Osteocyte (in vitro differentiated cells): ENCODE measurements at places on chromosomes 2 and 18. TPM values are rescaled to one million over a fixed set of nuclear protein-coding genes. Genes with fewer than 3 reads are reported as not detected.

DNA sequence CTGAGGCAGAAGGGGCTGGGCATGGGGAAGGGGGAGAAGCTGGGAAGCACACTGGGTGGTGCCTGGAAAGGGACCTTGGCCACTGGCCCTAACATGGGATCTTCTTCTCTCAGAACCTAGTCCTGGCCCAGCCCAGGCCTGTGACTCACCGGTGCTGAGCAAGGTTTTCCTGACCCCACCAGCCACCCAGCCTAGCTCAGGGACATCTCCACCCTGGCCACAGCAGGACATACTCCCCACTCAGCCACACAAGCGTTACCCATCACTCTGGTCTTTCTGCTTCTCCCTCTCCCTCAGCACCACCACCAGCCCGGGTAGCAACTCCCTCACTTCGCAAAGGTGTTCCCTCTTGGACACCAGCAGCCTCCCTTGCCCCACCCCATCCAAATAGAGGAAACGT, 22.8 kb downstream of the TNS1 start:
- H3K4me3 ChIP-seq = no peak overlapping the region
- DNase-seq = no peak
- H3K27ac ChIP-seq = peak overlapping the region; percentile 61
- H3K4me1 ChIP-seq = peaks cover 24% of the 10 kb centered on the region

The MAP3K20 gene
- 56.4 and 57.4 TPM in 2 replicates for total RNA-seq

DNA sequence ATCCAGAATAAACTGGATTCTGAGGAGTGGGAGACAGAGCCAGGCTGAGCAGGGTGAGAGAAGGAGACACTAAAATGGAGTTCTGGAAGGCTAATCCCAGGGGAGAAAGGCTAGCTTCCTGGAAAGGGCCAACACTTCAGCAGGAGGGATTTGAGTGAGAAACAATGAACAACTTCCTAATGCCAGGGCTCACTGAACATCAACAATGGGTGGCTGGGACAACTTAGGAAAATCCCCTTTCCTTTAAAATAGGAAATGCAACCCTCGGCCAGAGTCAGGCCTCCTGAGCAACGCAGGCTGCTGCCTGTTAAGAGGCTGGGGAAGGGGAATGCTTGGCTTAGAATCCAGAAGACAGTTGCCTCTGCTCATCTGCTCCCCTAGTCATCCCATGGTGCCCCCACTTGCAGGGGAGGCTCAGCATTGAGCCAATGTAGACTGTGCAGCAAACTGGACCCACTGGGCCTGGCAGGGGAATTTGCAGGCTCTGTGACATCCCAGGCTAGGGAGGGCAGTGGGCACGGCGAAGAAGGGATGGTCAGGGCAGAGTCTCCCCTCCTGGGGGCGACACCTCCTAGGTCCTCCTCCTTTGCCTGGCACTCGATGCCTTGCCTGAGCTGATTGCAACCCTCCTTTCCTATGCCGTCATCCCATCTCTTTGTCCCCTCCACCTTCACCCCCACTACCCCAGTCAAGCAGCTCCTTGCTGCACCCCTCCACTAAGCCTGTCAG, 182.5 kb downstream of the TNS1 start:
- H3K27ac ChIP-seq = peak overlapping the region; percentile 56
- no peak overlapping the region for H3K4me3 ChIP-seq
- peaks cover 19% of the 10 kb centered on the region for H3K4me1 ChIP-seq
- no peak for DNase-seq

- DNase-seq = no peak
- no peaks in the 10 kb centered on the region for H3K4me1 ChIP-seq
- no peaks in the 10 kb centered on the region for H3K36me3 ChIP-seq
- H3K27ac ChIP-seq = no peak overlapping the region
- no peak overlapping the region for H3K4me3 ChIP-seq
Observed at GRCh38 chr2:147460155-147460554, 384.7 kb upstream of the ACVR2A start.

The FBXO36 gene
- total RNA-seq = 3.7 and 4.8 TPM in 2 replicates

DNA sequence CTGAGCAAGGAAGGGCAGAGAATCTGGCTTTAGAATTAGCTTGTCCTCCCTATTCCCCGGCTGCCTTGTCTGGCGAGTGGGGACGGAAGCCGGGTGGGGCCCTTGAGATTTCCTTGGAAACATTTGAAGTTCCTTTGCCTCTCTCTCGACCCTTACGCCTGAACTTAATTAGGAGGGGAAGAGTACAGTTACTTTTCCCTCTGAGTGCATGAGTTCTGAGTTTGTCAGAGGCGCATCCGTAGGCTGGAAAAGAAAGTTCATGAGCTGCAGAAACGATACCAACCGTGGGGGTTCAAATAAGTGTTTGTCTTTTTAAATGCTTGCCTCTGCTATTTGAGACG, 468 bp downstream of the PIKFYVE start:
- no peak for DNase-seq
- H3K4me3 ChIP-seq = peak overlapping the region; percentile 89
- peak overlapping the region; percentile 91 for H3K27ac ChIP-seq
- H3K4me1 ChIP-seq = peaks cover 36% of the 10 kb centered on the region

- H3K27ac ChIP-seq = no peak overlapping the region
- no peaks in the 10 kb centered on the region for H3K27me3 ChIP-seq
- no peak overlapping the region for H3K4me3 ChIP-seq
- H3K36me3 ChIP-seq = peaks cover 49% of the 10 kb centered on the region
Observed at GRCh38 chr2:28905533-28905932, 11.1 kb downstream of the WDR43 start.

GRCh38 chr18:25650201-25650941, 298.4 kb upstream of the ZNF521 start:
- H3K4me3 ChIP-seq = no peak overlapping the region
- H3K27ac ChIP-seq = peak overlapping the region; percentile 87
- H3K36me3 ChIP-seq = peaks cover 1% of the 10 kb centered on the region
- peaks cover 39% of the 10 kb centered on the region for H3K4me1 ChIP-seq
- DNase-seq = no peak

- no peaks in the 10 kb centered on the region for H3K27me3 ChIP-seq
- peak overlapping the region; percentile 97 for H3K4me3 ChIP-seq
- peak overlapping the region; percentile 100 for H3K27ac ChIP-seq
- no peak for DNase-seq
Observed at GRCh38 chr2:70089220-70089982, 2.1 kb downstream of the PCBP1 start.

DNA sequence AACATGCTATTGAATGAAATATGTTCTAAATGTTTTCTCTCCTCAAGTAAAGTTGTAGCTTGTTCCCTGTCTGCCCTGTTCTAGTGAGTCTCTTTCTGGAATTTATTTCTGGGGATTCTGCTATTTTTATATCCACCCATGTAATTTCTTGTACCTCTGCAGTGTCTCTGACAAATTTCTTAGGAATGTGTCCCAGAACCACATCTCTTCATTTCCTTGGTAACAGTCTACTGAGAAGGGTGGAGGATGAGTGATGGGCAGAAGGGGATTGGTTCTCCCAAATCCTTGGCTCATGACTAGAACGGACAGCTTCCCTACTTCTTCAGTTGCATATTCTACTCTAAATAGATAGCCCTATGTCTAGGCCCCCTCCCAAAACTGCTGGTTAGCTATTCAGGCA, 490.6 kb upstream of the LINC00305 start:
- DNase-seq = no peak
- no peak overlapping the region for H3K4me3 ChIP-seq
- H3K4me1 ChIP-seq = no peaks in the 10 kb centered on the region
- H3K27ac ChIP-seq = no peak overlapping the region
- H3K36me3 ChIP-seq = no peaks in the 10 kb centered on the region

DNA sequence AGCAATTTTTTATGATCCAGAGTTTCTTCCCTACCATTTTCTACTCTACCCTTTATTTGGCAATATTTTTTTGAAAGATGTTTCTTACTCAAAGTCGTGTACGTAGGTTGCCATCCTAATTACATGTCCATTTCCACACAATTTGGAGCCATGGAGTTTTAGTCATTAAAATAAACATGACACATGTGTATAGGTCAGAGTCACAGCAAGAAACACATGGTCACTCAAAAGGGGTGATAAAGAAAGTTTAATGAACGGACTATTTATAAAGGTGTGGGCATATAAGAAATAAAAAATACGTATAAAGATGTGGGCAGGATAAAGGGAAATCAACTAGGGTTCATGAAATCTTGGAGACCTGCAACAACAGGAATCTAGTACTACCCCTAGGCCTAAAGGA, 138.9 kb downstream of the SLC4A10 start:
- no peaks in the 10 kb centered on the region for H3K36me3 ChIP-seq
- DNase-seq = no peak
- peaks cover 5% of the 10 kb centered on the region for H3K27me3 ChIP-seq
- no peak overlapping the region for H3K27ac ChIP-seq

The PPP1R1C gene
- 1.5 and 1.6 TPM in 2 replicates for total RNA-seq

- peaks cover 11% of the 10 kb centered on the region for H3K4me1 ChIP-seq
- peaks cover 20% of the 10 kb centered on the region for H3K27me3 ChIP-seq
- H3K36me3 ChIP-seq = peaks cover 9% of the 10 kb centered on the region
- no peak for DNase-seq
- H3K27ac ChIP-seq = no peak overlapping the region
Observed at GRCh38 chr2:71952572-71953188, 195.0 kb downstream of the CYP26B1 start.

DNA sequence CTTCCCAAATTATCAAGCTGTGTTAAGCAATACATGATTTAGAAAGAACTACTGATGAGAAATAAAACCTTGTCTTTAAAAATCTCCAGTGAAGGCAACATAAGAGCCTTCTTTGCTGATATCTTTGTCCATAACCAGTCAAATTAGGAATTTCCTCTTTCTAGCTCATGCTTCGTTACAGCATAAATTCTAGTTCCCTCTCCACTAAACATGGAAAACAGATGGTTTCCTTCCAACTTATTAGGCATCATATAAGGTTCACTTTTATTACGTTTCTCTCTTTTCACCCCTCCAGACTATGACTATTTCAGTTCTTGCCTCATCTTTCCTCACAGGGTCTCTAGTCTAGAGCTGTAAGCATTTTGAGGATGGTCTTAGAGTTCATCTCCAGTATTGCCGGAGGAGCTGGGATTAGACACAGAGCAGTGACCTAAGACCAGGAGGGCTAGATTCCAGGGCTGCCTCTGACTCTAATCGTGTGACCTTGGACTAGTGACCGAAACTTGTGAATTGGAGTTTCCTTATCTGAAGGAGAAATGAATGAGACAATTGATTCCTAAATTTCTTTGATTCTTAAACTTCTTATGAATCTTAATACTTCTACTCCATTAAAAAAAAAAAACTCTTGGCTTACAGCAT, 195.5 kb upstream of the APCDD1 start:
- no peak for DNase-seq
- no peak overlapping the region for H3K4me3 ChIP-seq
- no peak overlapping the region for H3K27ac ChIP-seq
- H3K36me3 ChIP-seq = no peaks in the 10 kb centered on the region
- H3K4me1 ChIP-seq = peaks cover 22% of the 10 kb centered on the region

The GPBAR1 gene
- not detected in 2 replicates for total RNA-seq

DNA sequence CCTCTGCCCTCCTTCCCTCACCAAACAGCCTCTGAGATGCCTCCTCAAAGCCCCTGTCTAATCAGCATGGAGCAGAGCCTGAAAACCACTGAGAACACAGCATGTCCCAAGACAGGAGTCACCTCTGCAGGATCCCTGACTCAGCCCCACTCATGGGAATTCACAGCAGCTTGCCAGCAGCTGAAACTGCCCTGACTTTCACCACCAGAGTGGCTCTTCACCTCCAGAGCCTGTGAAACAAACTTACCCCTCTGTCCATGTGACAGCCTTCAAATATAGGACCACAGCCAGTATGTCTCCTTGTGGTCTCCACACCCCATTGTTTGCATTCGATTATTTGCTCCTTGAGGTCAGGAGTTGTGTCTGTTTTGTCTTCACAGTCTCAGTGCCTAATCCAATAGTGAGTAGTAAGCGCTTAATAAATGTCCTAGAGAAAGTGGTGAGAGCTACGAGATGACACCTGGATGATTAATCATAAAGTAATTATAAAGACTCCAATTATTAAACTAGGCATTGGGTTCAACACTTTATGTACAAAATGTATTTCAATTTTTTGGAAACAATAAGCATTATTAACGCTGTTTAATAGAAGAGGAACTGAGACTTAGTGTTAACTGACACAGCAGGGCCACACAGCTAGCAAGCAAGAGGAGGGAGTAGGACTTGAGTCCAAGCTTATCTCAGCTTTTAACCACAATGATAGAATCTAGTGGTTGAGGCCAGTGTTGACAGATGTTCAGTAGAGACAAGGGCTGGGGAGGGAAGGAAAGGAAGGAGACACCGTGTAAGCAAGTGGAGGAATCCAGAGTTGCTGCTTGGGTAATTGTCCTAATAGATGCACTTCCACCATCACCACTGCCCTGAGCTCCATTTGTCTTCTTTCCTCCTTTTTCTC, 358.7 kb upstream of the TNP1 start:
- no peak overlapping the region for H3K27ac ChIP-seq
- DNase-seq = no peak
- H3K27me3 ChIP-seq = no peaks in the 10 kb centered on the region
- H3K4me3 ChIP-seq = no peak overlapping the region
- H3K4me1 ChIP-seq = peaks cover 32% of the 10 kb centered on the region

The GTF2A1L gene
- 1.9 TPM in 1 of 2 replicates, not detected in the other for total RNA-seq

- H3K27me3 ChIP-seq = no peaks in the 10 kb centered on the region
- no peak for DNase-seq
- no peak overlapping the region for H3K4me3 ChIP-seq
- H3K36me3 ChIP-seq = peaks cover 7% of the 10 kb centered on the region
Observed at GRCh38 chr2:85231468-85231805, 96.4 kb downstream of the TGOLN2 start.

The PECR gene
- total RNA-seq = 6.6 and 9.0 TPM in 2 replicates
